ENCODE measurements at places on chromosomes 12 and 14. TPM values are rescaled to one million over a fixed set of nuclear protein-coding genes. Genes with fewer than 3 reads are reported as not detected.
A peak's percentile ranks its signal among the peaks of the same experiment; 100 is the strongest.

DNA sequence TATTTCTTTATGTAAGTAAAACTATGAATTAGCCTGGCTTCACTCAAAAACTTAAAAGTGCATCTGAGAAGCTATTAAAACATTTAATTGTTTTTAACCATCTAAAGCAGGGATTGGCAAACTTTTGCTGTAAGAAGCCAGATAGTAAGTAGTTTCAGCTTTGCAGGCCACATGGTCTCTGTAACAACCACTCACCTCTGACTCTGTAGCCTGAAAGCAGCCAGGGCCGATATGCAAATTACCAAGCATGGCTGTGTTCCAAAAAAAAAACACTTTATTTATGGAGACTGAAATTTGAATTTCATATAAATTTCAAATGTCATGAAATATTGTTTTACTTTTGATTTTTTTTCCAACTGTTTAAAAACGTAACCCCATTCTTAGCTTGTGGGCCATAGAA, 95.3 kb downstream of the CIT start:
- H3K27me3 ChIP-seq: no peaks in the 10 kb centered on the region
- DNase-seq: no peak
- no peak overlapping the region for H3K27ac ChIP-seq
- H3K36me3 ChIP-seq: peaks cover 9% of the 10 kb centered on the region

- no peak overlapping the region for H3K4me3 ChIP-seq
- DNase-seq: no peak
- H3K27me3 ChIP-seq: no peaks in the 10 kb centered on the region
Measured at GRCh38 chr12:42868291-42868690, 278.7 kb upstream of the PRICKLE1 start.

- DNase-seq: peak; percentile 56
- peaks cover 34% of the 10 kb centered on the region for H3K27me3 ChIP-seq
- peaks cover 11% of the 10 kb centered on the region for H3K4me1 ChIP-seq
- no peaks in the 10 kb centered on the region for H3K36me3 ChIP-seq
Measured at GRCh38 chr12:54004841-54005530, 3.8 kb upstream of the HOXC8 start.

- H3K36me3 ChIP-seq: no peaks in the 10 kb centered on the region
- no peak for DNase-seq
- H3K27me3 ChIP-seq: peaks cover 2% of the 10 kb centered on the region
- no peaks in the 10 kb centered on the region for H3K4me1 ChIP-seq
- no peak overlapping the region for H3K27ac ChIP-seq
- no peak overlapping the region for H3K4me3 ChIP-seq
Measured at GRCh38 chr14:23933742-23934128, 19.8 kb upstream of the DHRS4 start.

DNA sequence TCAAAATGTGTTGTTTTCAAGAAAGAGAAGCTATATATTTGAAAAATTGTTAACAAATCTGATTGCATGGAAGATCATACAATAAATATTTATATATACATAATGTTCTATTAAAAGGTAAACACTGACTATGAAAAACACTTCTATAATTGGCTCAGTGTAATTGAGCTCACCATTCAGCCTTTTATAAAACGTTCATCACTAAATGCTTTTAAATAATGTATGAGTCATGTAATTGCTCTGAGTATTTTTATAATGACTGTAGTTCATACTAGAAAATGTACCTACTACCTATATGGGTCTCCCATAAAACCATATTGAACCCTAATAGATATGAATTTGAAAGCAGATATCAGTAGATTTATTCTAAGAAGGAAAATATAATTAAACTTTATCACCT, 240.4 kb upstream of the MGAT4C start:
- DNase-seq: no peak
- H3K27me3 ChIP-seq: no peaks in the 10 kb centered on the region
- H3K4me3 ChIP-seq: no peak overlapping the region
- H3K36me3 ChIP-seq: no peaks in the 10 kb centered on the region
- no peak overlapping the region for H3K27ac ChIP-seq
- H3K4me1 ChIP-seq: no peaks in the 10 kb centered on the region

GRCh38 chr14:26389646-26390508, 208.0 kb downstream of the NOVA1 start:
- H3K4me3 ChIP-seq: no peak overlapping the region
- H3K4me1 ChIP-seq: peaks cover 26% of the 10 kb centered on the region
- no peak for DNase-seq
- peaks cover 2% of the 10 kb centered on the region for H3K27me3 ChIP-seq
- no peaks in the 10 kb centered on the region for H3K36me3 ChIP-seq

- H3K36me3 ChIP-seq: peaks cover 17% of the 10 kb centered on the region
- H3K27ac ChIP-seq: no peak overlapping the region
- H3K4me1 ChIP-seq: no peaks in the 10 kb centered on the region
- H3K27me3 ChIP-seq: peaks cover 3% of the 10 kb centered on the region
- peak overlapping the region; percentile 20 for H3K4me3 ChIP-seq
Measured at GRCh38 chr12:45315462-45315861, 99.6 kb downstream of the ANO6 start.

DNA sequence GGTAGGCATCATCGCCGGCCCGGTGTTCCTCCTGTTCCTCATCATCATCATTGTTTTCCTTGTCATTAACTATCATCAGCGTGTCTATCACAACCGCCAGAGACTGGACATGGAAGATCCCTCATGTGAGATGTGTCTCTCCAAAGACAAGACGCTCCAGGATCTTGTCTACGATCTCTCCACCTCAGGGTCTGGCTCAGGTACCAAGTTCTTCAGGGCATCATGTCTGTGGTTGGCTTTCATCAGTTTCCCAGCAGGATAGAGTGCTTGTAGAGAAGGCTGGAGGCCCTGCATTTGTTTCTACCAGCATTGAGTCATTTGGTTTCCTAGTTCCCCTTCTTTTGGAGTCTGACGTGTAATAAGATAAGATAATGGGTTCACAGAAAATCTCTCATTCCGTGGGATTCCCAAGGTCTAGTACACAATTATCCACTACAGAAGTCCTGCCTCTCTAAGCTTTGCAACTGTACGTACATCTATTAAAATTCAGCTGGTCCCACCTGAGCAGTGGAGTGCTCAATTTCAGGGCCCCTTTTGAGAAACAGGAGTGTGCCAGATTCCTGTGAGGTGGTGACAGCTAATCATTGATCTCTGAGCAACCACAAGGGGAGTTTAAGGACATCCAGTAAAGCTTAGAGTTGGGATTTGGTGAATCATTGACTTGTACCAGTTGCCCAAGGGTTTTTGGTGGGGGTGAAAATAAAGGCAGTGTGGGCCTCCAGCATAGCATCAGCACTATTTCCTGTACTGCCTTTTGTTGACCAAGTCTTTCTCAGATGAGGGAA, 25.1 kb downstream of the ACVR1B start:
- H3K27ac ChIP-seq: no peak overlapping the region
- peak overlapping the region; percentile 58 for H3K4me3 ChIP-seq
- H3K4me1 ChIP-seq: peaks cover 55% of the 10 kb centered on the region
- H3K36me3 ChIP-seq: peaks cover 18% of the 10 kb centered on the region
- DNase-seq: no peak
- no peaks in the 10 kb centered on the region for H3K27me3 ChIP-seq

GRCh38 chr14:38409071-38409705, 153.3 kb upstream of the CLEC14A start:
- H3K36me3 ChIP-seq: no peaks in the 10 kb centered on the region
- H3K27ac ChIP-seq: no peak overlapping the region
- no peak for DNase-seq
- no peaks in the 10 kb centered on the region for H3K4me1 ChIP-seq
- H3K27me3 ChIP-seq: no peaks in the 10 kb centered on the region

DNA sequence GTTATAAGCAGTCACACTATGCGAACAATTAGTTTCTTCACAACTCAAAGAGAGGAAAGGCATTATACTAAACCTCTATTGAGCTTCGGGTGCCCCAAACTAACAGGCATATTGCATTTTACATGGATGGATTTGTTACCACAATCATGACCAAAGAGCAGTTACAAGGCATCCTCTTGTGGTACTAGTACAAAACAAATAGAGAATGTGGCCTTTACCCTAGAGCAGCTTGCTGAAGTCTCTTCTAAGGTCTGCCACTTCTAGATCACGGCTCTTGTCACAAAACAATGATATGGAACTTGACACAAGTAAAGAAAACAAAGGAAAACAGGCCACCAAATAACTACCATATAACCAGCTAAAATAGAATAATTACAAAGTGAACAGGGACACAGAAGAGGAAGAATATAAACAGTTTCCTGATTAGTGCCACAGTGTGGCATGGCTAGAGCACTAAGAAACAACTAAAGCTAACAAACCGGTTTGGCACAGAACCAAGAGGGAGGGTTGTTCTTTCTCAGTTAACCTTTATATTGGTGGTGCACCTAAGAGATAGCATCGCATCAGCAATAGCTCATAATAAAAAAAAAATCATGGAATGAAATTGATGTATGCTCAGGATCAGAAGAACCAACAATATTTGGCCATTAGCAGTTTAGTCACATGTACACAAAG, 209.7 kb upstream of the ATP2B1 start:
- H3K27ac ChIP-seq: no peak overlapping the region
- DNase-seq: no peak
- no peaks in the 10 kb centered on the region for H3K36me3 ChIP-seq
- no peak overlapping the region for H3K4me3 ChIP-seq

- DNase-seq: no peak
- no peaks in the 10 kb centered on the region for H3K36me3 ChIP-seq
- H3K4me3 ChIP-seq: no peak overlapping the region
- no peak overlapping the region for H3K27ac ChIP-seq
- peaks cover 4% of the 10 kb centered on the region for H3K27me3 ChIP-seq
- peaks cover 5% of the 10 kb centered on the region for H3K4me1 ChIP-seq
Measured at GRCh38 chr14:101078892-101079221, 175.3 kb upstream of the RTL1 start.

GRCh38 chr12:38386205-38386985, 69.8 kb downstream of the ALG10B start:
- no peaks in the 10 kb centered on the region for H3K27me3 ChIP-seq
- no peak overlapping the region for H3K27ac ChIP-seq
- H3K4me1 ChIP-seq: no peaks in the 10 kb centered on the region
- DNase-seq: no peak
- H3K4me3 ChIP-seq: no peak overlapping the region
- no peaks in the 10 kb centered on the region for H3K36me3 ChIP-seq

- H3K4me1 ChIP-seq: no peaks in the 10 kb centered on the region
- DNase-seq: no peak
Measured at GRCh38 chr12:28374556-28374955, 184.3 kb downstream of the CCDC91 start.

DNA sequence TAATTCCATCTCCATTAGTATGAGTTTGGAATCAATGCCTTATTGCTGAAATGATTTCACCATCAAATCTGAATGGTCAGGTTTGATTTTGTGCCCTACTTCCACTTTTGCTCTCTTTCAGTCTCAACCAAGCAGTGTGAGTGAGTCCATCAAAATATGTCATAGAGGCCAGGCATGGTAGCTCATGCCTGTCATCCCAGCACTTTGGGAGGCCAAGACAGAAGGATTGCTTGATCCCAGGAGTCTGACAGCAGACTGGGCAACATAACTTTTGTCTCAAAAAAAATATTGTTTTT, 22.0 kb upstream of the HSP90B1 start:
- no peak overlapping the region for H3K27ac ChIP-seq
- H3K4me3 ChIP-seq: no peak overlapping the region
- H3K4me1 ChIP-seq: peaks cover 7% of the 10 kb centered on the region
- H3K27me3 ChIP-seq: peaks cover 6% of the 10 kb centered on the region
- no peak for DNase-seq

- no peak for DNase-seq
- H3K27me3 ChIP-seq: peaks cover 1% of the 10 kb centered on the region
- H3K36me3 ChIP-seq: no peaks in the 10 kb centered on the region
- H3K27ac ChIP-seq: no peak overlapping the region
- no peaks in the 10 kb centered on the region for H3K4me1 ChIP-seq
- no peak overlapping the region for H3K4me3 ChIP-seq
Measured at GRCh38 chr14:81137316-81137715, 83.4 kb downstream of the GTF2A1 start.

GRCh38 chr14:101858791-101859537, 97.5 kb downstream of the PPP2R5C start:
- H3K36me3 ChIP-seq: no peaks in the 10 kb centered on the region
- peaks cover 2% of the 10 kb centered on the region for H3K27me3 ChIP-seq
- H3K4me3 ChIP-seq: no peak overlapping the region
- H3K27ac ChIP-seq: no peak overlapping the region
- no peak for DNase-seq
- H3K4me1 ChIP-seq: peaks cover 10% of the 10 kb centered on the region

Gene PGF
- 6.5 TPM for total RNA-seq

Gene MFAP5
- total RNA-seq: 0.31 TPM

Gene PRB2
- total RNA-seq: not detected

Gene LIN7A
- 34.0 TPM for total RNA-seq

Gene MAP1LC3B2
- total RNA-seq: not detected

Gene ACTR10
- 50.2 TPM for total RNA-seq

Gene LMNTD1
- total RNA-seq: not detected

Gene A2M
- total RNA-seq: 1.4 TPM

Gene IL31
- not detected for total RNA-seq

Gene FZD10
- not detected for total RNA-seq

Gene TEX22
- 1.1 TPM for total RNA-seq

Gene ULK1
- total RNA-seq: 53.7 TPM

Gene PMEL
- total RNA-seq: 136 TPM

Data from endothelial cell (in vitro differentiated cells).